ENCODE measurements at places on chromosomes 7 and 10.

DNA sequence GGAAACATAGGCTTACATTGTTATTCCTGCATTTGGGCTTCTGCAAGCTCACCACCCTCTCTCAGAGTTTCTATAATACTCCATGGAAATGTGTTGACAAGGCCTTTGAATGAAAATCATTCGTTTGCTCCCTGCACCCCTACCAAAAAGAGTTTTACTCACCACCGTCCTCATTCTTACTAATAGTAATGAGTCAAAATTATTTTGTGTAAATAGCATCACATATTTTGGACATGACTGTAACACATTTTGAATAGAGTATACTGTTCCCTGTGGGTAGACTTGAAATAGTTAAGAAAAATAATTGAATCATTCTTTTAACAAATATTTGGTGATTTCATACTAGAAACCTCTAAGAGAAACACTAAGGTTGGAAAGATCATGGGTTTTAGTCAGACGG lies 84.6 kb downstream of the AKAP9 start:
- no peak for DNase-seq

DNA sequence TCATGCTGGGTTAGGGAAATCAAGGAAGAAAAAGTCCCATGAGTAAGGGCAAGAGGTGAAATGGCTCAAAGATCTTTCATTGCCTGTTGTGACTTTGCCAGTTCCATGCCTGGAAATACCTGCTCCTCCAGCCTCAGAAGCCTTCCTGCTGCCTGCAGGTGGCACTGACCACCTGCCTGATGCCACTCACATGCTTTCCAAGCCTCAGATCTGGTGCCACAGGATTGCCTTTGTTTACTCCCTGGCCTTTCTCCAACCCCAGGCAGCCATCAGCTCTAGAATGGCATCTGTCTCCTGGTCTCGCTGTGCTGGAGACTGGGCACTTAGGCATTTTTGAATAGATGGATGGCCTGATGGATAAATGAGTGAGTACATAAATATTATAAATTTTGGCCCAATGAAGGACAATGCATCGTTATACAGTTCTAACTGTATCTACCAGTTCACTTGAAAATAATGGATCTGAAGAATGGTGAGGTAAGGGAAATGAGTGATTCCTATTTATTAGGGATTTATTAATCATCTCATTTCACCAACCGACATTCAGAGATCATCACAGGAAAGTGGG lies 657.2 kb downstream of the INHBA start:
- no peak for DNase-seq

DNA sequence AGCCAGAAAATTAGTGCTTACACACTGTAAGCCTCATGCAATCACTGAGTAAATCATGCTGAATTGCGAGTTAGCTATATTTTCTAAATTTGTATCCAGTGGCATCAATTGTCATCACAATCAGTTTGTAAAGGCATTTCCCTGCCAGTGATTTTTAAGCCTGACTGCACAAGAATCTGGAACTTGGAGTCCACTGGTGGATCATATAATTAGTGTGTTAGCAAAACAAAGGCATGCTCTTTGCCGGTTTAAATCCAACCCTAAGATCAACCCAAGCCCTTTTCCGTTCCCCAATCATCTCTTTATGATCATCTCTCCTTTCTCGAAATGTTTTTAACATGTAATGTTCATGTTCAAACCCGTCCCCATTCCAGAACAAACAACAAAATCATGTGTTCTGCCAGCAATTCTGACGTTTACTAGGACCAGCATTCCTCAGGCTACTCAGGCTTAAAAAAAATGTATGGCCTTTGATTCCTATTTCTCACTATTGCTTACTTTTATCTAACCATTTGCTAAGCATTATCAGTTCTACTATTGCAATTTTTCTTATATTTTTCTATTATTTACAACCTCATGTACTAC lies 649.2 kb downstream of the SORCS1 start:
- no peak for DNase-seq

- DNase-seq = no peak
These were observed 188.7 kb downstream of the KIAA1217 start for GRCh38 chr10:24397662-24398061.

- DNase-seq = no peak
These were observed 171.3 kb downstream of the FZD1 start for GRCh38 chr7:91435381-91436059.

- no peak for DNase-seq
These were observed 26.3 kb downstream of the OR9A2 start for GRCh38 chr7:143000648-143001047.

DNA sequence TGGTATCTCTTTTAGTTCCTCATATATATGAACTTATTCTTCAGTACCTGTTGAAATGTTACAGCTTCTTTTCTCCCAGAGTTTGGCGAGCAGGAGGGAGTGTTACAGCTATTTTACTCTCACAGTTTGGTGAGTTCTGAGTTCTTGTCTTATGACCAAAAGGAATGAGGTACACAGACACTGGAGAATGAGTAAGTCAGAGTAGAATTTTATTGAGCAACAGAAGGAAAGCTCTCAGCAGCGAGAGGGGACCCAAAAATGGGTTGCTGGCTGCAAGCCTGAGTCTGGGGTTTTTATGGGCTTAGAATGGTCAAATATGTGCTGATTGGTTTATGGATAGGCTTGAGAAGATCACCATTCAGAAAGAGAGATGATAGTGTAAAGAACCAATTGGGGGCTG lies 175.2 kb downstream of the CDK14 start:
- no peak for DNase-seq

Measured in T follicular helper cell (primary cell).